ENCODE measurements at places on chromosomes 12 and 14.

DNA sequence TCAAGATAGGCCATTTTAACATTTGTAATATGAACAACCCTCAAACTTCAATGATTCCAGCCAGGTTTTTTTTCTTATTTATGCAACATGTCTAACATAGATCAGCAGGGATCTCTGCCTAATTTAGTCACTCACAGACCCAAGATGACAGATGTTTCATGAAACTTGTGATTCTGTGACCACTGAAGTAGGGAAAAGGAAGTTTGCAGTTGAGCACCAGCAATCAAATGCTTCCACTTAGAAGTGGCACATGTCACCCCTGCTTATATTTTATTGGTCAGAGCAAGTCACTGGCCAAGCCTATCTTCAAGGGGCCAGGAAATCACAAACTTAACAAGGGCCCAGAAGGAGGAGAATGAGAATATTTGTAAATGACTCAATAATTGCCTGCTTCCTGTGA is 150.6 kb downstream of the BCAT1 start:
- DNase-seq: no peak

- no peak for DNase-seq
Observed at GRCh38 chr12:67357376-67358125, 88.4 kb downstream of the CAND1 start.

DNA sequence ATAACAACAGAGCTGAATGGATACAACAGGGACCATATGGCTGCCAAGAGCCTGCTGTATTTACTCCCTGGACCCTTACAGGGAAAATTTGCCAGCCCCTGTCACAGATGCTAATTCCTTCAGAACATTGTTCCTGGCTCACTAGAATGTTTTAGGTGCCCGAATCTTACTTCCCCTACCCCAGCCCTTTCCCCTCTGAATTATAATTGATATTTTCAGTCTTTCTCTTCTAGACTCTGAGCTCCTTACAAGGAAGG is 235.3 kb downstream of the KSR2 start:
- no peak for DNase-seq

- DNase-seq: no peak
Observed at GRCh38 chr14:50846226-50846880, 15.4 kb upstream of the NIN start.

DNA sequence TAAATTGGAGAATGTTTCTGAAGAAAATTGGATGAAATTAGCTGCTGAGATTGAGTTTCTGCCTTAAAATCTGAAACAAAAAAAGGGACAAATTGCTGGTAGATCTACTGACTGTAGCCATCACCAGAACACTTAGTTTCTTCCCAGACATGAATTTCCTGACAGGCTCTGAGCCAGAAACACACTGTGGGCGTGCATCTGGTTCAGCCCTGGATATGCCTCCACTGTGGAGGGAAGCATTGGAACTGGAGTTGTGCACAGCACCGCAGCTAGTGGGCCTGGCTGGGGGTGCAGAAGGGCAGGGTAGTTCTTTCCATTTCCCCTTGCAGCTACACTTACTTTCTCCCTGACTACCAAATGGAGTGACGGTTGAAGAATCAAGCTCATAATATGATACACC is 31.2 kb downstream of the CREBL2 start:
- DNase-seq: no peak

- no peak for DNase-seq
Observed at GRCh38 chr14:54483073-54483745, 5.6 kb downstream of the GMFB start.

- DNase-seq: no peak
Observed at GRCh38 chr12:45409966-45410365, 194.1 kb downstream of the ANO6 start.

- DNase-seq: no peak
Observed at GRCh38 chr12:2198005-2198501, 145.3 kb downstream of the CACNA1C start.

DNA sequence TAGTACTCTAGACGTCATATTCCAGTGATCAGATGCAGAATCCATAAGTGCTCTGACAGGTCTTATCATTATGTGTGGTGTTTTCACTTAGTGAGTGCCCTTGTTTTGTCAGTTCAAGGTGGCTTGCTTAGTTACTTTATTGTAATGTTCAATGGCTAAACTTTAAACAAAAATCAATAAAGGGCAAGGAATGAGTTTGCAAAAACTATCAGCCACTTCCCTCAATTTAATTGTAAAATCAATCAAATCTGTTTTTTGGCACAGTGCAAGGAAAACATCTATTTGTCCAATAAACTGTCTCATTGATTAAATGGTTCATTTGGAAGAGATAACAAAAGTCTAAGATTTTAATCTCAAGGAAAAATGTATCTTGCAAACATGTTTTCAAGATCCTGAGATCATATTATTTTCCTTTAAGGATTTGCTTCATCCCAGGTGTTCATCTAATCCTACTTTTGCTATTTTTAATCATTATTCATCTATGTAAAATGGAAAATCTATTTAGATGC is 59.6 kb upstream of the EEA1 start:
- no peak for DNase-seq

Data from CD4-positive, alpha-beta T cell treated with Interleukin-15 for 4 hours (primary cell).